Stimulated activated CD4-positive, alpha-beta T cell treated with anti-CD3 and anti-CD28 coated beads, Interleukin-4, amount 100 ng/mL, for 24 hours (primary cell): ENCODE measurements at places on chromosomes 16 and 17.

GRCh38 chr17:53765129-53765528 lies 57.6 kb upstream of the KIF2B start:
- DNase-seq: no peak

- DNase-seq: no peak
Observed at GRCh38 chr16:83472776-83473501, 334.8 kb upstream of the HSBP1 start.

GRCh38 chr17:64781014-64781756 lies 119.1 kb upstream of the SMURF2 start:
- peak; percentile 43 for DNase-seq

DNA sequence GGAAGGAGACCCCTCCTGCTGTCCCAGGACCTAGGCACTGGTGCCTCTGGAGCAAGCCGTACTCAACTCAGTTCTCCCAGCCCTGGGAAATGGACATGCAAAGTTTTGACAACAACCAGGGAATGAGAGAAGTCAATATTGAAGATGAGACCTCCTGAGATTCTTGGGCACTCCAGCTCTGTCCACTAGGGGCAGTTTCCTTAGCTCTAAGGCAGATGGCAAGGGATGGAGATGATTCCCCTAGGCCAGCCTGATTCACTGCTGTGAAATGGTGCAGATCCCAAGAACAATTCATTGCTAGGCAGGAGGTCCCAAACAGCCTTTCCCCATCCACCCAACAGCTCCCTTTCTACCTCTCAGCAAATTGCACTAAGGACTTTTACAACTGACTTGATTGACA lies 20.5 kb upstream of the SDR42E2 start:
- DNase-seq: no peak

- no peak for DNase-seq
Observed at GRCh38 chr17:8623591-8623990, 6.9 kb downstream of the MYH10 start.

DNA sequence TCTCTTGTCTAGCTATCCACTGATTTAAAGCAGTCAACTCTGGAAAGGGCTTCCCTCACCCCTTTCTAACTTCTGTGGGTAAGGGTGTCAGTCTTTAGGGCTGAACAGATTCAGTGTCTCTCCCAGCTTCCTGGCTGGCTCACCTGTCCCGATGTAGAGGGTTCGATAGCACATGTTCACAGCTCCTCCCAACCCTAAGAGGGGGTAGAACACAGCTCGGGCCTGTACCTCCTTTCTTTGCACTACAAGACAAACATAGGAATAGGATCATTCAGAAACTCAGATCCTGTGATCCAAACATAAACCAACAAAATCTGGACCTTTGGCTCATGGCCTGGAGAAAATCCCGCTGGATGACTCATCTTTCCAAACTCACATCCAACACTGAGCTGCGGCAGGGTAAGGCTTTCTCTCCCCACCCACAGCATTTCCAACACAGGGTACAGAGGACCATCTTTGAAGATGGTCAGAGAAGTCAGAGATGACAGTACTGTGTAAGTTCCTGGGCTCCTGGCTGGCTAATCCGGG lies 5.8 kb upstream of the DHRS13 start:
- DNase-seq: no peak

DNA sequence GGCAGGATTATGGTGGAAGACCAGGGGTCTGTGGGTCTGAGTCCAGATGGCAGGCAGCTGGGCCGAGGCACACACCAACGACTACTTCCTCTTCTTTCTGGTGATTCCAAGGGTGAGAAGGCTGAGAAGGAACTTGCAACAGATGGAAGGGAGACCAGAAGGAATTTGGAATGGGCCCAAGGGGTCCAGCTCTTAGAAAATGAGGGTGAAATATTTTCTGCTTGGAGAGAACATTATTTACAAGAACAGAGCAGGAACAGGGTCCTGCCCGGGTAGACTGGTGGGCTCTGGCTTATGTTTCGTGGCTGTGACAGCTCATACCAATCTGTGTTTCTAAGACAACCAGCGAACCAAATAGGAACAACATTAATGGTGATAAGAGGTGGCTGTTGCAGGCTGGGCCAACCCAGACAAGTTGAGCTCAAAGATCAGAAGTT lies 36.6 kb downstream of the CCDC42 start:
- DNase-seq: no peak

DNA sequence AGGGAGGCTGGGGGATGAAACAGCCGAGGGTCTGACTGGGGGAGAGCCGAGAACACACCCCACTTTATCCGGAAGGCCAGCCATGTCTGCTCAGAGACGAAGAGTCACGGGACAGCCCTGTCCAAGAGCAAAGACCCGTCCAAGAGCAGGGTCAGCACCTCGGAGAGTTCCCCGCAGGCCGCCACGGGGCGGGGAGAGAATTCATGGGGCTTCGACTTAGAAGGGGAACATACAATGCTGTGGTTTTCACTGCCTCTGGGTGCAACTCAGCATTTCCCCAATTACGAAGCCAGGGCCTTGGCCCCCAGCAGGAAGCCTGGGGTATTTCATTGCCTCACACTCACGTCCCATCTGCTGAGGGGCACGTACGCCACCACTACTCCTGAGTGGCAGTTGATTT lies 59.3 kb downstream of the JPH3 start:
- peak; percentile 18 for DNase-seq

- no peak for DNase-seq
Observed at GRCh38 chr16:84228256-84228838, 11.5 kb downstream of the KCNG4 start.

DNA sequence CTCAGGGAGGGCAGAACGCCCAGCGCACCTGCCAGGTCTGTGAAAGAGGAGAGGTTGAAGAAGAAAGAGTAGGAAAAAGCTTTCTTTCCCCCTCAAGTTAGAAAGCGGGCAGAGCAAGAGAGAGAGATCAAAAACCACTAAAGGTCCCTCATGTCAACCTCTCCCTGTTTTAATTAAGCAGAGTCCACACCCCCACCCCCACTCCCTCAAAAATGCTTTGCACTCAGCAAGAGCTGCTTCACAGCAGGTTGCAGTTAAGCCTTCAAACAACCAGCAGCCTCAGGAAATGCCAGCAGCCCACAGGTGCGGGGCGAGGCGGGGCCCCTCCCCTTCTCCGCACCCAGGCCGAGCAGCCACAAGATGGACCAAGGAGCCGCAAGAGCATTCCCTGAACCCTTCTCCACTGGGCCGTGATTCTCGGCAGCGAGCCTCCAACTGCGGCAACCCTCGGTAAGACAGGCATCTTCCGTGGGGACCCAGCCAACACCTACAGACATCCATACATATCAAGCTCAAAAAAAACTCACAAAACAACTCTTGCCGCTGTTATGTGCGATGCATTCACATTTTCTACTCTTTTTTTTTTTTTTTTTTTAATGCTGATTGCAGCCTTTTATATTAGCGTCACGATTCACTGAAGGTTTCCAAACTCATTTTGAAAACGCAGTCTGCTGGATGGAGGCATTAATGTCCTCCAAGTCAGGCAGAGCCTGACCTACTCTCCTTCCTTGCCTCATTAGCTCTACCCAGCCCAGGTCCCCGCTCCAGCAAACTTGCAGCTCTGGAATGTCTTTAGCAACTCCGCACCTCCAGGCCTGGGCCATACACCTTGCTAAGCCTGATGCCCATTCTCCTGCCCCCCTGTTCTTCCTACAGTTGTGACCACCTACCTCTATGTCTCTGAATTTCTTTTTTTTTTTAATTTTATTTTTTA lies 66.1 kb downstream of the AXIN2 start:
- no peak for DNase-seq

- no peak for DNase-seq
Observed at GRCh38 chr17:70230850-70231640, 61.7 kb downstream of the KCNJ2 start.

- DNase-seq: no peak
Observed at GRCh38 chr17:80152081-80152702, 5.3 kb upstream of the EIF4A3 start.

DNA sequence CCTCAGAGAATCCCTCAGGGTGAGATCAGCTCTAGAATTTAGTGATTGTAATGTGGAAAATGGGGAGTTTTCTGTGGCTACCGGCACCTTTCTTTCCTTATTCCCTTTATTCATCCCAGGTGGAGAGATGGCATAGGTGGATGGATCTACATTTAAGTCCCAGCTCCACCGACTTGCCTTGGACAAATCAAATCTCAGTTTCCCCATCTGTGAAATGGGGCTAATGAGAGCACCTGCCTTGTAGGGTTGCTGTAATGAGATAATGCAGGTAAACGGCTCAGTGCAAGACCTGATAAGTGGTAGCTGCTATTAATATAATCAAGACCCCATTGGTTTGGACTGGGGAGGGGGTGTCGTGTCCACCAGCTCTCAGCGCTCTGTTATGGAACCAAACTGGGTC lies 40.5 kb downstream of the OTOA start:
- no peak for DNase-seq

DNA sequence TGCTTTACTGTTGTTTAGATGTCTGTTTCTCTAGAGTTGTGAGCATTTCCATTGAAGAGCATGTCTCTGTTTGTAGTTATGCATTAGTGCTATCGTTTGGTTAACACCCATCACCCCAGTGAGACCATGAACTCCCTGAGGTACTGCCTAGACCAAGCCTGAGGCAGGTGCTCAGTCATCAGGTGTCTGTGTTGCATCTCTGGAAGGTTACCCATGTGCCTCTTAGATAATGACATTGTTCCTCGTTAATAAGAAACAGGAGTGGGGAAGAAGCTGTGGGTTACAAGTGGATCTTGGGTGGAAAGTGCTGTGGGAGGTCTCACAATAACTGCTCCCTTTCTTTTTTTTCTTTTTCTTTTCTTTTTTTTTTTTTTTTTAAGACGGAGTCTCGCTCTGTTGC lies 18.3 kb downstream of the DNAJA3 start:
- DNase-seq: no peak

GRCh38 chr17:42422958-42423712 lies at the start of gene CAVIN1:
CAVIN1 (minus strand) TSS chr17:42423256; CDS start chr17:42423097, 159 bp downstream.
- DNase-seq: no peak

DNA sequence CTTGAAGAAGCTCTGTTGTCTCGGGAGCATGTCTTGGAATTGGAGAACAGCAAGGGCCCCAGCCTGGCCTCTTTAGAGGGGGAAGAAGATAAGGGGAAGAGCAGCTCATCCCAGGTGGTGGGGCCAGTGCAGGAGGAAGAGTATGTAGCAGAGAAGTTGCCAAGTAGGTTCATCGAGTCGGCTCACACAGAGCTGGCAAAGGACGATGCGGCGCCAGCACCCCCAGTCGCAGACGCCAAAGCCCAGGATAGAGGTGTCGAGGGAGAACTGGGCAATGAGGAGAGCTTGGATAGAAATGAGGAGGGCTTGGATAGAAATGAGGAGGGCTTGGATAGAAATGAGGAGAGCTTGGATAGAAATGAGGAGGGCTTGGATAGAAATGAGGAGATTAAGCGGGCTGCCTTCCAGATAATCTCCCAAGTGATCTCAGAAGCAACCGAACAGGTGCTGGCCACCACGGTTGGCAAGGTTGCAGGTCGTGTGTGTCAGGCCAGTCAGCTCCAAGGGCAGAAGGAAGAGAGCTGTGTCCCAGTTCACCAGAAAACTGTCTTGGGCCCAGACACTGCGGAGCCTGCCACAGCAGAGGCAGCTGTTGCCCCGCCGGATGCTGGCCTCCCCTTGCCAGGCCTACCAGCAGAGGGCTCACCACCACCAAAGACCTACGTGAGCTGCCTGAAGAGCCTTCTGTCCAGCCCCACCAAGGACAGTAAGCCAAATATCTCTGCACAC lies 21.2 kb downstream of the AKAP1 start:
- DNase-seq: no peak

GRCh38 chr17:27079660-27080059 lies 214.3 kb upstream of the WSB1 start:
- no peak for DNase-seq

DNA sequence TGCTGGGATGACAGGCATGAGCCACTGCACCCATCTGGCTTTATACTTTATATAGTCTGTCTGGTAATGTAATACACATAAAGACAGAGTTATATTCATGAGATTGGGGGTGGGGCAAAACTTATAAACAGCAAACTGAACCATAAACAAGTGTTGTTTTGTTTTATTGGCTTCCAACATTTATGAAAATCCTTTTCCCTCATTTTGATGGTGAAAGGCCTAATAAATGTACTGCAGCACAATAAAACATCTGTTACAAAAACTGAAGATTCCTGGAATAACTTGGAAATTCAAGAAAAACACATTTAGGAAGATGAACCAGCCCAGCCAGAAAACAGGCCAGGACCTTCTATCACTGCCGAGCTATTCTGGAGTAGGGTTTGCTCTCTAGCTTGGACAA lies 16.1 kb downstream of the NPRL3 start:
- no peak for DNase-seq

GRCh38 chr17:795276-795675 lies 13.1 kb downstream of the MRM3 start:
- no peak for DNase-seq
